Natural killer cell treated with Interleukin-12 subunit alpha and Interleukin-12 subunit beta and Interleukin-15 and Interleukin-18, amount 100 ng/mL, for 72 hours (primary cell): ENCODE measurements at places on chromosomes 6 and 20.

DNA sequence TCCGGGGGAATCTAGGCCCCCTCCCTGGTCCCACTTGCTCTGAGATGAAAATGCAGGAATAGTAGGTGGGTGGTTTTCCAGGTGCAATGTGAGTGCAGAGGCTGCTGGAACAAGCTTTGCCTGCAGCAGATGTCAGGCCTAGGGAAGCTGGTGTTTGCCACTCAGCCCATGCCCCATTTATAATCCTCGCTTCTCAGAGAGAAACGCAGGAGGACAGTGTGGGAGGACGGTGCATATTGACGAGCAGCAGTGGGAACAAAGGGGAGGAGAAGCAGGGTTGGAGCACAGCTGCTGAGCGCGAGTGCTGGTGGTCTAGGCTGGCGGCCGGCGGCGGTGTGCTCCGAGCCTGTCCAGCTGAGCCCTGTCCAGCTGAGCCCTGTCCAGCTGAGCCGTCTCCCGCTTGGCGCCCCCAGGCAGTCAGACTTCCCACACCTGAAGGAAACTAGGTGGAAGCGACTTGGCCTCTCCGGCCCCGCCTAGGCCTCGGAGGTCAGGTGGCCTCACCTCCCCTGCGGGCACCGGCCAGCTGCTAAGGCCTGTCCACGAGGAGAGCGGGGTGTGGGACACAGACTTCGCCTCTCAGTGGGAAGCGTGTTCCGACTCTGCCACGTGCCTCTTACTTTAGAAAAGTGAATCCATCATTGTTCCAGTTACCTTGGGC lies 49.7 kb upstream of the FRMD1 start:
- DNase-seq, result no peak

DNA sequence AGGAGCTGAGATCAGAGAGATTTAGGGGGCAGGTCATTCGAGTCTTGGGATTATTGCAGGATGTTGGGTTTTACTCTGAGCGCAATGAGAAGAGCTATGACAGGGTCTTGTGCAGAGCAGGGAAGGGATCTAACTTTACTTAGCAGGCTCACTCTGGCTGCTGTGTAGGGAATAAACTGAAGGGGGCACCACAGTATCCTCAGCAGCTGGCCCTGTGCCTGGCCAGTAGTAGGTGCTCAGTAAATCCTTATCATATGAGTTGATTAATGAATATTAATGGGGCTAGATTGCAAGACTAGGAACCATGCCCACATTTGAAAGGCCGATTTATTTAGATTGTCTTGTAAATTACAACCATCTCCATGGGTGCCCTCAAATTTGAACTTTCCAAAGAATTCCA lies 4.6 kb upstream of the MDGA1 start:
- DNase-seq, result no peak

DNA sequence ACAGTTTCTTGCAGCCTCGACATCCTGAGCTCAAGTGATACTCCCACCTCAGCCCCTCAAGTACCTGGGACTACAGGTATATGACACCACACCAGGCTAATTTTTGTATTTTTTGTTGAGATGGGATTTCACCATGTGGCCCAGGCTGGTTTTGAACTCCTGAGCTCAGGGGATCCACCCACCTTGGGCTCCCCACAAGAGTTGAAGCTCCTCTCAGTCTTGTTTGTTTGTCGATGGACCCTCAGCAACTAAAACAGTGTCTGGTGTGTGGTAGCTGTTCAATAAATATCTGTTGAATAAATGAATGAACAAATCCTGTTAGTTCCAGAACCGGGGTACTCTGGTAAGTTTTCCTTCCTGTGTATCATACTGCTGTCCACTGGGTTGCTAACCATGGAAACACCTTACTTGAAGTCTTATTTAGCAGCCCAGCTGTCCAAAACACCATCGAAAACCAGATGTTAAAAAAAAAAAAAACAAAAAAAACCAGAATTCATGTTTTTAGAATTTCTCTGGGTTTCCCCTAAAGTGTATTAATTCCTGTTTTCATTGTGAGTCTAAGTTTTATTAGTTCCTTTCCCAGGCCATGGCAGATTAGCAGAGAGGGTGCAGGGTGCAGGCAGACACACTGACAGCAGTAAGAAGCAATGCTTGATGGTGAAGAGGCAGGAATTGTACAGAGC lies 7.8 kb upstream of the EZR start:
- no peak for DNase-seq

- no peak for DNase-seq
Measured at GRCh38 chr6:163170294-163170883, 244.1 kb upstream of the QKI start.

DNA sequence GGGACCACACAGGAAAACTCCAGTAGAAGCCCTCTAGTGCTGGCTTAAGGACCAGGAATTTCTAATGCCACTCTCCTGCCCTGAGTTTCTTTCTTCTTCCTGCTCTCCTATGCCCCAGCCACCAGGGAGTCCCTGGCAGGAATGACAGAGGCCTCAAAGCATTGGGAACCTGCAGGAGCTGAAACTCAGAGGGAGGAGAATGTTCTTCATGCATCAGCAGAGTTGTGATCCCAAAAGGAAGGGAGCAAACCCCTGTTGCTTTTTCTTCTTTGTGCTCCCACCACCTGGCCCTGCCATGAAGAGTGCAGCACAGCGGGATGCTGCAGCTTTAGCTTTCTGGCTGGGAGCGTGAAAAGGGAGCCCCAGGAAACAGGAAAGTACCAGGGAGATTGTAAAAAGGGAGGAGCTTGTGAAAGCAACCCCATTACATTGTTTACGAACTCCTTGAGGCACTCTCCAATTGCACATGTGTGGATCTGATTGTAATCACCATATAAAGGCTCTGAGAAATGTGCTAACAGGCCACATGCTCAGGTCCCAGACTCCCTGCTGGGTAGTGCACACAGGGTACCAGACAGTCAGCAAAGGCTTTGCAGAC lies 34.7 kb upstream of the FKBP1A start:
- DNase-seq, result no peak
